Cerebellar nuclear complex (tissue), 1 donor: ENCODE measurements at places on chromosomes 1 and 21.

DNA sequence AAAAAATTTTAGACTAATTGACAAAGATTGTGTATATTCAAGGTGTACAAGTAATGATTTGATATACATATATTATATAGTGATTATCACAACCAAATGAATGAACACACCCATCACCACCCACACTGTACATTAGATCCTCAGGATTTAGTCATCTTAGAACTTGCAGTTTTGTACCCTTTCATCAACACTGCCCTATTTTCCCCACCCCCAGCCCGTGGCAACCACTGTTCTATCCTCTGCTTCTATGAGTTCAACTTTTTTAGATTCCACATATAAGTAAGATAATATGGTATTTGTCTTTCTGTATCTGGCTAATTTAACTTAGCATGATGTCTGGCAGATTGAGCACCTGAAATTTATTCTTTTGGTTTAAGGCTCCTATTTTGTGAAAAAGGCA is 173.6 kb downstream of the IER5 start:
- no peak for DNase-seq

DNA sequence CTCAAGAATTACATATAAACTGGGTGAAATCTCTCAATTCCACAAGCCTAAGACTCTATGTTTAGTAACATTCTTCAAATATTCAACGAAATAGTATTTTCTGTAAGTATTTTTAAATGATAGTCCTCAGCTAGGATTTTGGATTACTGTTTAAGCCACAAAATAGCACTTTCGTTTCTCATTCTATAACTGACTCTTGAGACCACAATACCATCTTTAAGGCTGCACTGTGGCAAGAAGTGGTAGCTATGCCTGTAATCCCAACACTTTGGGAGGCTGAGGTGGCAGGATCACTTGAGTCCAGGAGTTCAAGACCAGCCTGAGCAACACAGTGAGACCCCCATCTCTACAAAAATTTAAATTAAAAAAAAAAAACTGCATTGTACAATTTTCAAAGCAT is 126.7 kb downstream of the CDC42BPA start:
- DNase-seq, result no peak

- DNase-seq, result no peak
Observed at GRCh38 chr1:113811156-113811887, 954 bp downstream of the RSBN1 start.

DNA sequence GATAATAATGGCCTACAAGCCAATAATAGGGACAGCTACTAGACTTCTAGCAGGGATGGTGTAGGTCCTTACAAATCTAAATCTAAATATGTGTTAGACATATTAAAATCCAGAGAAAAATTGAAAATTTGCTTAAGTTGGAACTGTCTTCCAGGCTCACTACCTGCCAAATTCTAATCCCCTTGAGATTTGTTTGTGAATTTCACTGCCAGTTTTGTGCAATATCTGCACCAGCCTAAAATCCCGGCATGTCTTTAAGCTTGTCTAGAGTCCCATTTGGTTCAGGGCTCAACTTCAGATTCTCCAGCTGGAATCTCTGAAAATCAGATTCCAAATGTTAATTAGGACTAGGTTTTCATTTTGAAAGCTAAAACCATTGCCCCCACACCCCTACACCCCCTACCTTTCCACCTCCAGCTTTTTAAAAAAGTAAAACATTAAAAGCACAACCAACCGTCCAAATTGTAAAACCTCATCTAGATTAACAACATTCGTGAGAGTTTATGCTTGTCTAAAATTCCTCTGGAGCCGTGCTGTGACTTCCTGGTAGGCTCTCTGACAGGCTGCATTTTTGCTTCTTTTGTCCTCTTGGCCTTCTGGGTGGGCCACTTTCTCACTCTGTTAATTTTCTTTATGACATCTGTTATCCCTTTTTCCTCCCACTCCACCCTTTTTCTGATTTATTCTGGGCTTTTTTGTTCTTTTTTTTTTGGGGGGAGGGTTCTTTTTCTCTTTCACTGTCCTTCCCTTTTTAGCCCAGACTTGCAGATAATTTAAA is 348.7 kb downstream of the PAPPA2 start:
- DNase-seq, result no peak

GRCh38 chr1:219081943-219082925 is 91.4 kb upstream of the LYPLAL1 start:
- no peak for DNase-seq

GRCh38 chr1:20366463-20367115 is 75.9 kb downstream of the VWA5B1 start:
- no peak for DNase-seq

DNA sequence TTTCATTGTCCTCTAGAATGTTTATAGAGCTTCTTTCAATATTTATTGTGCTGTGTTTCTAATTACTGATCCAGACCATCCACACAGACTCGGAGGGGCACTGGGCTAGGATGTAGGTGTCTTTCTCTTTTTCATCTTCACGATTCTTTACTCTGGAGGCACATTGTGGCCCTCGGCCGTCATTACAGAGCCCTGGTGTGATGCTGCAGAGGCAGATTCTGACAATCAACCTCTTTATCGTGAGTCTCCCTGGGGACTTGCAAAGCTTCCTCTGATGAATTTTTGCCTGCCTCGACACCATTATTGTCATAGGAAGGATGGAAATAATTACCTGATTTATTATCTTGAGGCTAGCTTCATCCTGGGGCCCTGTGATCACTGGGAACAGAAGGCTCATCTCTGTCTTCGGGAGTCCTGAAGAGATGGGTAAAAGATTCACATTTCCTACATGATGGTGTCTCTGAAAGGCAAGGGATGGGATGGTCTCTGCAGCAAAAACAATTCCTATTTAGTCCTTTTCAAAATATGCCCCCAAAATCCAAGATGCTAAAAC is 89.4 kb downstream of the SEC16B start:
- DNase-seq, result no peak

DNA sequence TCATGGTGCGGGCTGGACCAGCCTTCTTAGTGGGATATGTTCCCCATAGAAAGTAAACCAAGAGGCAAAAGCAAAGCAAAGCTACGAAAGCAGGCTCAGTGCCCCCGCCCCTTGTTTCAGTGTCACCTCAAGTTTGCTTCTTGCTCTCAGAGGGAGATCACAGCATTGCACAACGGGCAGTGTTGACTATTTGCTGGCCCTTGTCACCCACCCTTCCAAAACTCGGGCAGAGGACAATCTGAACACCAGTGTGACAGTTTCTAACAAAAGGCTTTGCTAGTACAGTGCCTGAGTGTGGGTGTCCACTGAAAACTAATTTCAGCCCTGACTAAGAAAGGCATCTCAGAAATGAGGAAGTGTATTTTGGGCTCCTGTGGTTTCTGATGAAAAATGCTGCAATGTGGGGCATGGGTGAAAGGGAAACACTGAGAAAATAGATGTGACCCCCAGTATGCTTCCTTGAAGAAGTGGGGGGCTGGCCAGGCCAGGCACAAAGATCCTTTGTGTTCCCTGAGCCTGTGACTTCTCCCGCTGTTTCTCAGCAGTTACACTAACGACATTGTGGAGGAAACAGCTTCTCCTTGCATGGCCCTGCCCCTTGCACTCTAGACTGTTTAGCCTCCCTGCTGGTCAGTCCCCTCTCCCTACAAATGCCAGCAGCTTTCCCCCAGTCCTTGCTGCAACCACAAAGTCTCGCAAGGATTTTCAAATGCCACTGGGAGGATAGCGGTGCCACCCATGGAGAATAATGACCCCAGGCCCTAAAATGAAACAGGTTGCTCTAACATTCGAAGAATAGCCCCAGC is 33.3 kb upstream of the KCNE1 start:
- DNase-seq, result no peak

GRCh38 chr1:198175423-198176170 is 18.8 kb downstream of the NEK7 start:
- DNase-seq, result no peak

- DNase-seq, result no peak
Observed at GRCh38 chr1:172818841-172819527, 160.1 kb downstream of the FASLG start.

DNA sequence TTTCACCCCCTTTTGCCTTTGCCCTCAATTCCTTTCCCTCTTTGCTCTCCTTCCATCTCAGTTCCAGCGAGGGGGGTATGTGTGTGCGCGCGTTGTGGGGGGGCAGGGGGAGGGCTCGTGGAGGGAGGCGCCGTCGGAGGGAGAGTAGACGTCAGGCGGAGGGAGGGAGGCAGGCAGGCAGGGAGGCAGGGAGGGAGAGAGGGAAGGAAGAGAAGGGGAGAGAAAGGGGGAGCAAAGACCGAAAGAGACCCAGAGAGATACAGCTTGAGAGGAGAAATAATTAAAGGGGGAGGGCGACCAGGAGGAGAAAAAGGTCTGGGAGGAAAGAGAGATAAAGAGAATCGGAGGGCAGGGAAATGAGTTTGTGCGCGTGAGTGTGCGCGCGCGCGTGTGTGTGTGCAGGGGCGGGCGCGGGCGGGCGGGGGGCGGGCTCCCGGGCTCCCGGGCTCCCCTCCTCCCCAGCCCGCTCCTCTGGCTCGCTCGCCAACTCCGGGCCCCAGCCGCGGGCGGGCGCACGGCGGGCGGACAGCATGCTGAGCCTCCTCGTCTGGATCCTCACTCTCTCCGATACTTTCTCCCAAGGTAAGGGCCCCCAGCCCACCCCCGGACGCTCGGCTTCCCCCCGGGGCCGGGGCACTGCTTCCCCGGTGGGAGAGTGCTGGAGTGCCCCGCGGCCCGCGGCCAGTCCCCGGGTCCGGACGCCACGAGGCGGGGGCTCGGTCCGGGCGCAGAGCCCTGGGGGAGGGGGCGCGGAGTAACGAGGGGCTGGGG is at the start of gene KIRREL1:
Gene KIRREL1, plus strand, starts transcription at position 499 of the 771 bp plus-strand sequence. Its CDS starts 32 bp downstream, at position 531.
- no peak for DNase-seq

- DNase-seq, result no peak
Observed at GRCh38 chr1:158059984-158060383, 66.5 kb downstream of the KIRREL1 start.

- DNase-seq, result no peak
Observed at GRCh38 chr1:160375788-160376524, 9.1 kb downstream of the NHLH1 start.

DNA sequence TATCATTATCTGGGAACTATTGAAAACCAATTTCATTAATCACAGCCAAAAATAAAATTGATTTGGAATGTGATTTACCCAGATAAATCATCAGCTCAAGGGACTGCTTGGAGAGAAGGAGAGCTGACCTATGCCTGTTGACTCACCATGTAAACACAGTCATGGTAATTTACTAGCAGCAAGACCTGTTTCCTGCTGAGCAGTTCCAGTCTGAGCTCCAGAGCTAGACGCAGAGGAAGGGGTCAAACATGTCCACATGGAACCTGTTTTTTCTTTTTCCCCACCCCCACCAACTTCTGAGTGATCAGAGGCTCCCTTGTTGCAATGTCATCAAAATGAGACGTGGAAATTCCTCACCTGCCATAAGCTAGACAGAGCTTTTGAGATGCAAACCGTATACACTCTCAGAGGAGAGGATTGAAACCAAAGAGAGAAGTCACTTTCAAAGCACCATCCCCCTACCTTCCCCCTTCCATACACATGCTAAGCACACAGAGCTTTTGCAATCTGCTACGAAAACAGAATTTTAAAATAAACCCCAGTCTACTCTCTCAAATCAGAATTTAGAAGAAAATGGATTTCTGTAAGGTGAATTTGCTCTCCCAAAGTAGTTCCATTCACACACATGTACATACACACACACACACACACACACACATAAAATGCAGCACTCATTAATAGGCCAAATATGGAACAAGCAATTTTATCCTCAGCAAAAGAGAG is 55.9 kb upstream of the PTGFRN start:
- no peak for DNase-seq

DNA sequence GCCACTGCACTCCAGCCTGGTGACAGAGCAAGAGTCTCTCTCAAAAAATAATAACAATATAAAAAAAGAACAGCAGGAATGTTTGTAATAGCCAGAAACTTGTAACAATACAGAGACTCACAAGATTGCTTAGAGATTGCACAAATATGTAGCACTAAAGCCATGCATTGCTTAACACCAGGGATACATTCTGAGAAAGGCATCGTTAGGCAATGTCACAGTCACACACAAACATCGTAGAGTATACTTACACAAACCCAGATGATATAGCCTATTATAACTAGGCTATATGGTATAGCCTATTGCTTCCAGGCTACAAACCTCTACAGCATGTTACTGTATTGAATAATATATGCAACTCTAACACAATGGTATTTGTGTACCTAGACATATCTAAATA is 45.3 kb downstream of the GPATCH2 start:
- DNase-seq, result no peak

DNA sequence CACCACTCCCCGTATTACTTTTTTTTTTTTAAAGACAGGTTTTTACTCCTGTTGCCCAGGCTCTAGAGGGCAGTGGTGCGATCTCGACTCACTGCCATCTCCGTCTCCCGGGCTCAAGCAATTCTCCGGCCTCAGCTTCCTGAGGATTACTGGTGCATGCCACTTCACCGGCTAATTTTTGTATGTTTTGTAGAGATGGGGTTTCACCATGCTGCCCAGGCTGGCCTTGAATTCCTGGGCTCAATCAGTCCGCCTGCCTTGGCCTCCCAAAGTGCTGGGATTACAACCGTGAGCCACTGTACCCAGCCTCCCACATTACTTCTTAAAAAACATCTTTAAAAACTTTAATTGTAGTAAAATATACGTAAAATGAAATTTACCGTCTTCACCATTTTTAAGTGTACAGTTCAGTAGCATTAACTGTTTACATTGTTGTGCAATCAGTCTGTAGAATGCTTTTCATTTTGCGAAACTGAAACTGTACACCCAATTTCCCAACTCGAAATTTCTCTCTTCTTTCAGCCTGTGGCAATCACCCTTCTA is 77.0 kb downstream of the ZMYM4 start:
- DNase-seq, result no peak

GRCh38 chr1:1986451-1987141 is 17.0 kb downstream of the CFAP74 start:
- no peak for DNase-seq

DNA sequence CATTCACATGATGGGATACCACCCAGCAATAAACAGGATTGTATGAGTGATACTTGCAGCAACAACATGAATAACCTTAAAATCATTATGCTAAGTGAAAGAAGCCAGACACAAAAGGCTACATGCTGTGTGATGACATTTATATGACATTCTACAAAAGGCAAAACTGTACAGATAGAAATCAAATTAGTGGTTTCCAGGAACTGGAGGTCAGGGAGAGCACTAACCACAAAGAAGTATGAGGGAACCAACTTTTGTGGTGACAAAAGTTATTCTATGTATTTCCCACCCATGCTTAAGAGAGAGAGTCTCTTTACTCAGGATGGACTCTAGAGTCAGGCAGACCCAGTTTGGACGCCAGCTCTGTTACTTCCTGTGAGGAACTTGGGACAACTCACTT is 364.5 kb upstream of the DAB1 start:
- DNase-seq, result no peak

DNA sequence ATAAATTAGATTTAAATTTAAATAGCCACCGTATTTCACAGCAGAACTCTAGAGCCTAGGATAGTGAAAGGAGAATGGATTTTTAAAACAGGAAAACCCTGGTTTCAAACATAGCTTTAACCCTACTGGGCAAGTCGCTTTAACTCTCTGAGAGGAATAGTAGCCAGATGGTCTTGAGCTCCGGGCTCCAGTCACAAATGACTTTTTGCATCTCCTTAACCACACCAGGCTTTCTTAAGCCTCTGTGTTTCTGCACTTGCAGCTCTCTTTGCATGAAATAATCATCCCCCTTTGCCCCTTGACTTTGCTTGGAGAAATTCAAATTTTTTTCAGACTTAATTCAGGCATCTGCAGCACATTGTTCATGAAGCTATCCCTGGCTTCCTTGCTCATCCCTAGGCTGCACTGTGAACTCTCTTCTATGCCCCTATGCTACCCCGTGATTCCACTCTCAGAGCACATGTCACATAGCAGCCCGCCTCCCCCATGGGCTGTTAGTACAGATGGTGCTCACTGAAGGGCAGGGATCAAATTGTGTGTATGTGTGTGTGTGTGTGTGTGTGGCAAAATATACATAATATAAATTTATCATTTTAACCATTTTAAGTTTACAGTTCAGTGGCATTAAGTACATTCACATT is 68.8 kb upstream of the DAB1 start:
- no peak for DNase-seq
